ENCODE measurements at places on chromosomes 2 and 18.

GRCh38 chr2:10141736-10142639 is 19.4 kb downstream of the RRM2 start:
- no peak for DNase-seq

DNA sequence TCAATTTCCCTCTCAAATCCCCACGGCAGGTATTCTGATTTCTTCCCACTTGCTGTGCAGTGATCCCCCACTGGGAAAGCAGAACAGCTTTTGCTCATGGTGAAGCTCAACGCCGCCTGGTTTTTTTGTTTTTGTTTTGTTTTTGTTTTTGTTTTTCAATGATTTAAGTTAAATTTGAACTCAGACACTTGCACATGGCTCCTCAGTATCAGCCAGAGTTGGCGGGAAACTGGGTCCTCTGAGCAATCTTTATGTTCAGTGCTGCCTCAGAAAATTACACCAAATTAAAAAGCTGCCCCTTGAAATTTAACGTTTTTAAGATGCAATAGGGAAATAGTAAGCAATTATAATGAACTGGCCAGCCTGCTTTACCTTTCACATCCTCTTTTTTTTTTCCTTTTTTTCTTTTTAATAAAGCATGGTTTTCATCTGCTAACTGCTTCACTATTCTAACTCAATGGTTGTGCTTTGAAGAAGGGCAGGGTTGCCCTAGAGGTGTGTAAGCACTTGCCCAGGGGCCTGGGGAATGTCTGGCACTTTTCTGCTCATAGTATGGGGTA is 277.0 kb upstream of the HNRNPA3 start:
- no peak for DNase-seq

DNA sequence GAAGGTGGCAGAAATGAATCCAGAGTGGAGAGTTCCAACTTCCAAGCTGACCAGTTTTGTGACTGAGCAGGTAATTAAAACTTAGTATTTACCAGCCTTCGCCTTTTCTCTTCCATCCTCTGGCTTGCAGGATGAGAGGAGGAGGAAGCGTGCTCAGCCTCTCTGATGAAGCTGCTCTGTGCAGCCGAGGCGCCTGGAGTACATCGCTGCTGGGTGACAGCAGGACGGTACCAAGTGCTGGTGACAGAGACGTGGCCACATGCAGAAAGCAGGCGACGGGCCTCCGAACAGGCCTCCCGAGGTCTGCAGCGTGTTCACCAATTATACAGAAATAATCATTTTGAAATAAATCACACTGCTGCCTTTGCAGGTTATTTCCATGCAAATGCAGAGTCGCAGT is 95.0 kb downstream of the MBP start:
- no peak for DNase-seq

DNA sequence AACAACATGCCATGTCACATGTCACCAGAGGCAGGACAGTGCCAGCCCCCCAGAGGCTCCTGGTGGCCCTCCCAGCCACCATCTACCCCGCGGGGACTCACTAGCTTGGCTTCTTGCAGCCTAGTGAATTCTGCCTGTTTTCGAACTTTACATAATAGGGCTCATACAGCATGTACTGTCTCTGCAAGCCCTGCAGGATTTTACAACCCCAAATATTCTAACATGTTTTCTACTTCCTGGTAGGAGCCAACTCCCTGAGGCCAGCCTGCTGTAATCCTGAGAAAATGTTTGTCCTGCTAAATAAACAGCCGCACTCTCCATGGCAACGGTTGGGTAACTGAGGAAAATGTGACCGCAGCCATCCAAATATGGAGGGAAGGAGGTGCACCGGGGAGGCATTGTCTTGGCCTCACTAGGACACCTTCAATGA is 2.7 kb downstream of the PER2 start:
- DNase-seq, result no peak
